COR-L47 (cell line): ENCODE measurements at places on chromosomes 7 and 10.
A peak's percentile ranks its signal among the peaks of the same experiment; 100 is the strongest.

DNA sequence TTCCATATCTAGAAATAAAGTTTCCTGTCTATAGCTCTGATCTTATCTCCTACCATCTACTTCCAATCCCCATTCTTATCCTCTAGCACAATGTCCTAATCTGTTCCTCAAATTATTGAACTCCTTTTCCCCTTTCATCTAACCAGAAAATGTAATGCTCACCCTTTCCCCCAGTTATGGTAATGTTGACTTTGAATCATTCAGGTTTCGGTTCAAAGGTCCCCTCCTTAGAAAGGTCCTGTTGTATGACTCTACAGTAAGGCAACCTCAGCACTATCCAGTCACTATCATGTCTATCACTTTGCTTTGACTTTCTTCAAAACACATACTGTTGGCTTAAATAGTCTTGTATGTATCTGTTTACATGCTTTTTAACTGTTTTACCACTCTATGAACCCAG lies 264.2 kb upstream of the PCDH15 start:
- DNase-seq: no peak

GRCh38 chr10:93999401-93999851 lies 5.7 kb downstream of the PLCE1 start:
- no peak for DNase-seq

GRCh38 chr10:104903433-104903832 lies 262.3 kb downstream of the SORCS3 start:
- no peak for DNase-seq

DNA sequence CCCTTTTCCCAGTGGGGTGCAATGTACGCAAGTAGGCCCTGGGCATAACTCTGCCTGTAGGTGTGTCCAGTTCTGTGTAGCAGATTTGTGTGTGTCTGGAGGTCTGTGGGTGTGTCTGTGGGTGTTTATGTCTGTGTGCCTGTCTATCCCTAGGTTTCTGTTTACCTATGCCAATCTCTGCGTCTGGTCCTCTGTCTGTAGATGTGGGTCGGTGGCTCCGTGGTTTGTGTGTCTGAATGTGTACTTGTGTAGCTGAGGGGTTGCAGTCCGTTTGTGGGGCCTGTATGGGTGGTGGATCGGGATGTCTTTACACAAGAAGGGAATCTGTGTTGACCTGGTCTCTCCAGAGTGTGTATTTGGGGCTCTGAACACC lies 932 bp downstream of the NYAP1 start:
- no peak for DNase-seq

GRCh38 chr10:35208536-35208935 lies 81.9 kb downstream of the CREM start:
- DNase-seq: no peak

GRCh38 chr7:81491573-81491972 lies 278.3 kb downstream of the HGF start:
- no peak for DNase-seq

- DNase-seq: peak; percentile 72
Observed at GRCh38 chr7:26365077-26365900, 73.6 kb downstream of the SNX10 start.

DNA sequence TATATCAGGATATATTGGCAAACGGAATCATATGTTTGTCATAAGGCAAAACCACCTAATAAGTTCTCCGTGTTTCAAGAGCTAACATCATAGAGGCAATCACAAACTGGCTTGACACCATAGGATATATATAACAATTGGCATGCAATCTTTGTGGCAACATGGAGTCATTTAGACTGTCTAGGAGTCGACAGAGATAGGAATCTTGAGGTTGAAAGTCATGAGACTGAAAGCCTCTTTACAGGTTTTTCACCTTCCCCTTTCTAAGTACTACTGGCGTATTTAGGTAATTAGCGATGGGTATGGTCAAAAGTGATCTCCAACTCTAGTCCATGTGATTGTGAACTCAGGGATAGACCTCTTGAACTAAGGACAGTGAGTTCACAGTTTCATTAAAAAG lies 63.7 kb downstream of the THSD7A start:
- DNase-seq: no peak

DNA sequence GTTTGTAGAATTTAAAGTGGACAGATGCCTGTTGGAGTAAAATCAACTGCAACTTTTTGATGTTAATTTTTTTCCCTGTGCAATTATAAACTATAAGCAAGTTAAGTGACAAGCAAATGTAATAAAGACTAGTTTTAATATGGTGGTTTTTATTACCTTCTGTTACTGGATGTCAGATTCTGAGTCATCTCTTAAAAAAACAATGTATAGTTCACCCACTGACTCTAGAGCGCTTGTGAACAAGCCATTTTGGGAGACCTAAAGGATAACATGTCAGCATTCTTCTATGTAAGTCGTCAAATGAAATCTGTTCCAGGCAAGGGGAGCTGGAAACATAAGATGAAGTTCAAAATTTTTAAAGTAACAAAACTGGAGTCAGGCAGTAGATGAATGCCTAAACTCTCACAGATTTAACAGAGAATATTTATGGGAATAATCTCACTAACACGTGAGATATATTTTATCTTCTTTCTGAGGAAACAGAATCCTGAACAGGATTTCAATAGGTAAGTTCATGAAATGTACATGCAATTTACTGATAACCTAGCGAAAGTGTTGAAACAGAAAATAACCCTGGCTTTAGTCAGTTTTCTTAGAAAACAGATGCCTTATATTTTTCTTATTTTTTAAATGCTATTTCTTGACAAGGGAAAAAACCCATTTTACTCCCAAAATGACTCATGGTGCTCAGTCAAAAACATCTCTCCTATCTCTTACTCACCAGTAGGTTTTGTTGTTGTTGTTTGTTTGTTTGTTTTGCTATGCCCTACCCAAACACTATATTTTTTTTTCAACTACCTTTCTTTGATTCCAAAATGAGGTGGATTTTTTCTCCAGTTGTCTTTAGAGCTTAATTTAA lies 91.7 kb downstream of the SLC39A12 start:
- DNase-seq: no peak

DNA sequence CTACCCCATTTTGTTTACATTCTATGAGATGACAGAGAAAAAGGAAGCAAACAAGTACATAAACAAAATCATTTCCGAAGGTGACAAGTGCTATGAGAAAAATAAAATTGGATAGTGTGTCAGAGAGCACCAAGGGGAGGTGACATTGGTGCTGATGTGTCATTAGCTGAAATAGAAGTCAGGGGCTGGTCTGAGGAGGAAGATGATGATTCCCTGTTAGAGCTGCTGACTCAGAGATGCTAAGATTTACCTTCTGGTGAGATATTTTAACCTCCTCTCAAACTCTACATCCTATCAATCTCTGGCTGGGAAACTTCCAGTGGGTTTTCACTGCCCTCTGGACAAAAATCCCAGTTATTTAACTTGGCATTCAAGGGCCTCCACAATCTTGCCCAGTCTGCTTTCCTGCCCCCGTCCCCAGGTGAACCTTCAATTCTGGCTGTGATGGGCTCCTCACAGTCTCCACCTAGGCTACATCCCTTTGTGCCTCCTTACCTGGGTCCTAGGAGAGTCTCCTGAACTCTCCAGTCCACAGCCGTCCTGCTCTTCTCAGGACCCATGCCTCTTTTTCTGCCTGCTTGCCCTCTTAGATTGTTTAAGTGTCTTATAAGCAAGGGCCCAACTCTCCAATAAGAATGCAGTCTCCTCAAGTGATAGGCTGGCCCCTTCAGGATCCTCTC lies 26.6 kb downstream of the DUSP5 start:
- DNase-seq: no peak

GRCh38 chr10:88401671-88402347 lies 181.3 kb downstream of the RNLS start:
- no peak for DNase-seq

- DNase-seq: no peak
Observed at GRCh38 chr10:30039567-30039966, 19.8 kb downstream of the JCAD start.

GRCh38 chr10:132450825-132451505 lies 54.0 kb downstream of the PWWP2B start:
- no peak for DNase-seq

GRCh38 chr10:66928776-66929175 lies 2.9 kb downstream of the LRRTM3 start:
- DNase-seq: no peak

DNA sequence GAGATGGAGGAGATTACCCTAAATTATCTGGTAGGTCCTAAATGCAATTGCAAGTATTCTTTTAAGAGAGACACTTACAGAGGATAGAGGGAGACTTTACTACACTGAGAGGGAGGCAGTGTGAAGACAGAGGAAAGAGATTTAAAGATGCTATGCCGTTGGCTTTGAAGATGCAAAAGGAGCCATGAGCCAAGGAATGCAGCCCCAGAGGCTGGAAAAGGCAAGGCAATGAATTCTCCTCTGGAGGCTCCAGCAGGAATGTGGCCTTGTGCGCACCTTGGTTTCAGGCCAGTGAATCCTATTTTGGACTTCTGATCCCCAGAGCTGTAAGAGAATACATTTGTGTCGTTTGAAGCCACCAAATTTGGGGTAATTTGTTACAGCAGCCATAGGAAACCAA lies 118.6 kb downstream of the PLXNA4 start:
- no peak for DNase-seq

DNA sequence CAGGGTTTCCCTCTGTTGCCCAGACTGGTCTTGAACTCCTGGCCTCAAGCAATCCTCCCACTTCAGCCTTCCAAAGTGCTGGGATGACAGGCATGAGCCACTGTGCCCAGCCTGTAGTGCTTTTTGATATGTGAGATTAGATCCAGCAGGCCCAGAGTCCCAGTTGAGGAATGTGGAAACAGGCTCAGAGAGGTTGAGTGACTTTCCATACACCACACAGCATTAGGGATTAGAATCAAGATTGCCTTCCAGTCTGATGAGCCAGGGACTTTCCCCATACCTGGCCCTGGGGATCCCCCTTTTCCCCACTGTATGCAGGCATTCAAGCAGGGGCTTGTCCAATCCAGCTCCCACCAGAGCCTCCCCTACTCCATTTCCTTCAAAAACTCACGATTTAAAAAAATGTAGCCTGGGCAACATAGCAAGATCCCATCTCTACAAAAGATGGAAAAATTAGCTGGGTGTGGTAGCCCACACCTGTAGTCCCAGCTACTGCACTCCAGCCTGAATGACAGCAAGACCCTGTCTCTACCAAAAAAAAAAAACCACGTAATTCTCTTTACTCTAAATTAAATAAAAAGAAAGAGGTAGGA lies 75.0 kb upstream of the GTF2I start:
- no peak for DNase-seq

GRCh38 chr7:77245015-77245755 lies 45.6 kb upstream of the FGL2 start:
- DNase-seq: no peak

DNA sequence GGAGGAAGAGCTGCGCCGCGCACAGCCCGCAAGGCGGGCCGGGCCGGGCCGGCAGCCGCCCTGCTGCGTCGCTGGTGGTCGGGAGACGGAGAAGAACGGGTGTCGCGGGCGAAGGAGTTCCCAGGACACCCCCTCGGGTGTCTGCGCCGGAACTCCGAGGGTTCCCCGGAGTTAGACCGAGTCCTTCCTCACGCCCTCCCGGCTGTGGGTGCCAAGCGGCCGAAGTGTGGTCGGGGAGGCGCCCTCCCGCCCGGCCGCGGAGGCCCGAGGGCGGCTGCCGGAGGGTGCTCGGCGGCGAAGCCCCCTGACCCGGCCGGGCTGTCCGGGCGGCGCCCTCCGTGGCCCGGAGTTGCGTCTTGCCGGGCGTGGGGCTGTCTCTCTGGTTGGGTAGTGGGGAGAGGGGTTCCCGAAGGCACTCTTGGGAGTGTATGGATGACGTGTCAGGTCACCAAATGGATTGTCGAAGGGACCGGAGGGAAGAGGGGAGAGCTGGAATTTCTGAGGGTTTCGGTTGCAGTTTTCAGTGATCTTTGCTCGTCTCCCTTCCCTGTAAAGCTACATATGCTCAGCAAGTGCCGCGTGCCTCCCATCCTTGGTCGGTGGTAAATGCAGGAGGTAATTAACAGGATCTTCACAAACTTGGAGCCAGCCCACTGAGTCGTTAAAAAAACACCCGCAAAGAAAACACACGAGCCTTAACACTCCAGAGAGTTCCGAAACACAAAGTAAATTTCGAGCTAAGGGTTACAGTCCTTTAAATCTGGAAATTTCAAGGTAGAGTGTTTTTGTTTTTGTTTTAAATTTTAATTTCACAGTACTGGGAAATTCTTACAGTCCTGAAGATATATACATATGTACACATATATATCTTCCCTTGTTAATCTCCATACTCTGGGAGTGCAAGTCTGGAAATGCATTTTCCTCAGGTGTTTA lies 871 bp downstream of the ST7 start:
- peak; percentile 64 for DNase-seq

GRCh38 chr10:93473804-93474472 lies 8.2 kb downstream of the MYOF start:
- DNase-seq: no peak

GRCh38 chr10:116270771-116271592 lies 2.0 kb downstream of the GFRA1 start:
- no peak for DNase-seq

- no peak for DNase-seq
Observed at GRCh38 chr7:16106869-16107268, 314.5 kb downstream of the CRPPA start.

DNA sequence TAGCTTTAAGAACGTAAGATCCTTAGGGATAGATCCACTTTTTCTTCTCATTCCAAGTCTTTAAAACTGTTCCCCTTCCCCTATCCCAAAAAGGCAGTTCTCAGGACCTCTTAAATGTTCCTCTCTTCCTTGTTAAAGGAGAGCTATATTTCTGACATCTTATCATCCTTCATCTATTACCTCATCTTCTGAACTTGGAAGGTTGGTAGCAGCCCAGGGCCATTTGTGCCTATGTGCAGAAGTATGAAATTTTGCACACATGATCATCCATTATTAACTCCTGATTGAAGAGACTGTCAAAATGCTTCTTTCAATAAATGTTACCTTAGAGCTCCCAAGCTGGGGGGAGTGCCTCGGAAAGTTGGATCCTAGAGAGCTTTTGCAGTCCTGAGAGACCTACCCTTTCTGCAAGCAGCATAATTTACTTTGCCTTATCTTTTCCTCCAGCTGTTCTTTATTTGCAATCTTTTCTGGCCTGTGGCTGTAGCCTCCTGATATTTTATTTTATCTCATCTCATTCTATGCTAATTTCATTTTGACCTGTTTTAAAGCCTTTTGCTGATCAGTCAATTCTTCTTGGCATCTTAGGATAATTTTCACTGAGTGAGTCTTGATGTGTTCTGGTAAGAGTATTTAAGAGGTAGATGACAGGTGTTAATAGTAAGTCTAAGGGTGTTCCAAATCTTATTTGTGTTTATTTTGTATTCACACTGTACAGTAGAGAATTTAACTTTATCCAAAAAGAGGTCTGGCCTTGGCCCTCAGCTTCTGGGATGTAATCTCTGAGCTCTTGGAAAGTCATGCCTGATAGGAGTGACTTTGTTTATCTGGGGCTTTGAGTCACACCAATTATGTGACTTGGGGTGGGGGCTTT lies 135.0 kb upstream of the PDLIM1 start:
- DNase-seq: no peak

DNA sequence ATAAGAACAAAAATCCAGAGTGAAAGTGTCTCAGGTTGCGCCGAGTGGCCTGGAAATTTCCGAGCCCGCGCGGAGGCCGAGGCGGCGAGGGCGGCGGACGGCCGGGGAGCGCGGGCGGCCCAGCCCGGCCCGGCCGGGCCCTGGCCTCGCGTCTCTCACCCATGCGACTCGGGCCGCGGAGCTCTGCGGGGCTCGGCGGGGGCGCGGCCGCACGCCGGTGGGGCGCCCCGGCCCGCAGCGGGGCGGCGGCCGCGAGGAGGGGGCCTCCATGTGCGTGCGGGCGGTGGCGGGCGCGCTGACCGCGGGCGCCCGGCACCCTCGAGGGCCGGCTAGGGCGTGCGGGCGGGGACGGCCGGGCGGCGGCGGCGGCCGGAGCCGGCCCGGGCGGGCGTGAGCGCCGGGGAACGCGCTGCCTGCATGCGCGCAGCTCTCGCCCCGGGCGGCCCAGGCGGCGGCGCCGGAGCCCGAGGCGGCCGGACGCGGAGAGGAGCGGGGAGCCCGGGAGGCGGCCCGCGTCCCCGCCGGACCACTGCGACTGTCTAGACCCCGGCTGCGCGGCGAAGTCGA lies 302 bp upstream of the EN2 start:
- DNase-seq: peak; percentile 21
